ENCODE measurements at places on chromosomes 7 and 10. TPM values are rescaled to one million over a fixed set of nuclear protein-coding genes. Genes with fewer than 3 reads are reported as not detected.

SLC39A12 gene
- 20.1 TPM for total RNA-seq

FKBP6 gene
- total RNA-seq, result not detected

APBB1IP gene
- 3.7 TPM for total RNA-seq

PTPN20 gene
- 34.8 TPM for total RNA-seq

POU6F2 gene
- 2.1 TPM for total RNA-seq

CALML5 gene
- not detected for total RNA-seq

CABCOCO1 gene
- 5.5 TPM for total RNA-seq

POLR2J2 gene
- 5.3 TPM for total RNA-seq

AZGP1 gene
- total RNA-seq, result not detected

FAM204A gene
- total RNA-seq, result 55.8 TPM

HECW1 gene
- 48.0 TPM for total RNA-seq

VPS41 gene
- total RNA-seq, result 102 TPM

CCDC186 gene
- total RNA-seq, result 53.1 TPM

ZP3 gene
- total RNA-seq, result 1.4 TPM

TEX47 gene
- total RNA-seq, result not detected

VSTM2A gene
- 200 TPM for total RNA-seq

C10orf143 gene
- total RNA-seq, result 1.4 TPM

INMT gene
- 0.23 TPM for total RNA-seq

ELMO1 gene
- total RNA-seq, result 84.7 TPM

VIPR2 gene
- total RNA-seq, result 2.8 TPM

ACSL5 gene
- total RNA-seq, result 2.3 TPM

ZNF853 gene
- total RNA-seq, result 28.8 TPM

CAMK2B gene
- total RNA-seq, result 112 TPM

ZNF503 gene
- total RNA-seq, result 4.8 TPM

SRGN gene
- 29.1 TPM for total RNA-seq

AQP1 gene
- 7.6 TPM for total RNA-seq

AGR2 gene
- 0.46 TPM for total RNA-seq

NODAL gene
- total RNA-seq, result 3.5 TPM

KIAA1549 gene
- 30.4 TPM for total RNA-seq

DKK1 gene
- total RNA-seq, result 5.3 TPM

NEBL gene
- 66.4 TPM for total RNA-seq

PDE1C gene
- 19.6 TPM for total RNA-seq
